HCT116 (cell line): ENCODE measurements at places on chromosomes 5 and 9. TPM values are rescaled to one million over a fixed set of nuclear protein-coding genes. Genes with fewer than 3 reads are reported as not detected.

GRCh38 chr5:39714036-39714698, 289.4 kb upstream of the DAB2 start:
- DNase-seq = peak; percentile 69

Gene PCDHGB2
- total RNA-seq = 0.34 TPM

DNA sequence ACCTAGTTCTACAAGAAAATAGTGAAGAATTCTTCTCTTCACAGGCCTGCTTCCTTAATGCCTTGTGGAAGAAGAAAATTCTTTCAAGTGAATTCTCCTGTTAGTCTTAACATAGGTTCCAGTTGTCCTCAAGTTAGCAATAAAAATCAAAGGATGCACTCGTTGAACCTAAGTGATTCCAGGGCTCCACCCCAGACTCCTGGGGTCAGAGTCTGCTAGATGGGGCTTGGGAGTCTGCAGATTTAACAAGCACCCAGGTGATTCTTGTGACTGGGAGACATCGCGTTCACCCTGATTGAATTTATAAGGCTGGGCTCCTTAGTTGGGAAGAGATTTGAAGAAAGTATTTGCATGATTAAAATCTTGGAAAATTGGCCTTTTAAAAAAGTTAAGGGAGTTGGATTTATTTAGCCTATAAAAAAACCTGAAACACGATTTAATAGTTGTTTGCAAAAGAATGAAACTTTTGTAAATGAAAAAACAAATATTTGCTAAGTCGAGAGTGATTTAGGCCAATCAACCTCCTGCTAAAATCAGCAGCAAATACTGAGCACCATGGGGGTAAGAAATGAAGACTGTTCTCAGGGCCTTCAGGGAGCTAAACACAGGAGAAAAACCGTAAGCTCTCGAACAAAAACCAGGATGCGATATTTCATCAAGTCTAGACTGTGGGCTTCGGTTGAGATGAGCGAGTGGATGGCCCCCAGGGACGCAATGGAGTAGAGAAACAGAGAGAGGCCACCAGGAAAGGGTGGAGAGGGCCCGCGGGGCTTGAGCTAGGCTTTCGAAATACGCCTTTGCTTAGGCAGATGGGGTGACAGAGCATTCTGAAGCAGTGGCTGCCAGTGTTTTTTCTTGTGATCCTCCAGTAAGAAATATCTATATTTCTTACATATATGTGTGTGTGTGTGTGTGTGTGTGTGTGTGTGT, 86.9 kb upstream of the TTC23L start:
- no peak for DNase-seq

- no peak for DNase-seq
Measured at GRCh38 chr9:16664211-16664610, 206.3 kb downstream of the BNC2 start.

- DNase-seq = no peak
Measured at GRCh38 chr9:20568400-20568799, 53.9 kb downstream of the MLLT3 start.

Gene ZNF454
- 0.61 TPM for total RNA-seq

Gene RLN1
- not detected for total RNA-seq

GRCh38 chr5:125528881-125529280, 782.4 kb upstream of the ZNF608 start:
- no peak for DNase-seq

DNA sequence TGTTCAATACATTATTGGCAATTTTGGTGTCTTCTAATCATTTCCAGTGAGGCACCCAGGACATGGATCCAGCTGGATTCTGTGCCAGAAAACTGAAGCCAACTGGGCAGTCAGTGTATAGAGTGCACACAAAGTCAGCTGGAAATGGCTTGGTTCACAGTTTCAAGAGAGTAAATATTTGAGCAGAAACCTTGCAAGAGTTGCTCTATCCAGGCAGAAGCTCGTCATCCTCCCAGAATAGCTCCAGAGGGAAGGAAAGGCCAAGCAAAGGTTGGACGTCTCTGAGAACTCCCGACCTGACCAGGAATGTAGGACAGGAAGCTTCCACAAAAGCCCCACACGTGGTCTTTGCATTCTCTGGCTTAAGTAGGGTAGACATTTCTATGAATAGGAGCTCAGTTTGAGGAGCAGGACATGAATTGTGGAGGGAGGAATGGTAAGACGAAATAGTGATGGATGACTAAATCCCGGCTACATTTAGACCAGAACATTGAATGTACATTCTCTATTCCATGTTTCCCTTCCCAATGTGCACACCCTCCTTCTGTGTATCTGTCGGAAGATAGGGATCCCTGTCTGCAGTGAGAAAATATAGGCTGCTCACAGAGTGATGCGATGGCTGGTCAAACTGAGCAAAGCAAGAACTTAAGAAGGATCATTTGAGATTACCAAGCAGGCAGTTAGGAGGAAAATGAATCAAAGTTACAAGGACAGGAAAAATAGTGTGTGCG, 72.7 kb upstream of the FCN2 start:
- no peak for DNase-seq

GRCh38 chr9:2180154-2180553, 165.0 kb downstream of the SMARCA2 start:
- DNase-seq = no peak
